DMS79 treated with DMSO at 0.1 percent for 48 hours (cell line): ENCODE measurements at places on chromosomes 1 and 21.

GRCh38 chr1:209316929-209317328, 266.6 kb upstream of the CAMK1G start:
- no peak for DNase-seq

DNA sequence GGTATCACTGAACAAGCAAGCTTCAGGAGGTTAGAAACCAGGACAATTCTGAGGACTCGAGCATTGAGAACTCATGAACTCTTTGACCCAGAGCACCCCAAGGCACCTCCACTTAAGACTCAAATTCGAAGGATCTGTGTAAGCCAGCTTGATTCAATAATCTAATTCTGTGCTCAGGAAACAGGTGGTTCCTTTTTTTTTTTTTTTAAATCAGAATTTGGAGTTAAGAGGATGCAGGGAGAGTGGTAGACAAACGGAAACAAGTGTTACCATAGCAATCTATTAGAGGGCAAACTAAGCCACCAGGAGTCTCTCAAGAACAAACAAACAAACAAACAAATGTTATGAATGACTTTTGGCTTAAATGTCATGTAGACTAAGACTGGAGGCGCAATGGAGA, 53.8 kb upstream of the DPH5 start:
- no peak for DNase-seq

- no peak for DNase-seq
Observed at GRCh38 chr1:31414980-31415370, 2.0 kb downstream of the SERINC2 start.

DNA sequence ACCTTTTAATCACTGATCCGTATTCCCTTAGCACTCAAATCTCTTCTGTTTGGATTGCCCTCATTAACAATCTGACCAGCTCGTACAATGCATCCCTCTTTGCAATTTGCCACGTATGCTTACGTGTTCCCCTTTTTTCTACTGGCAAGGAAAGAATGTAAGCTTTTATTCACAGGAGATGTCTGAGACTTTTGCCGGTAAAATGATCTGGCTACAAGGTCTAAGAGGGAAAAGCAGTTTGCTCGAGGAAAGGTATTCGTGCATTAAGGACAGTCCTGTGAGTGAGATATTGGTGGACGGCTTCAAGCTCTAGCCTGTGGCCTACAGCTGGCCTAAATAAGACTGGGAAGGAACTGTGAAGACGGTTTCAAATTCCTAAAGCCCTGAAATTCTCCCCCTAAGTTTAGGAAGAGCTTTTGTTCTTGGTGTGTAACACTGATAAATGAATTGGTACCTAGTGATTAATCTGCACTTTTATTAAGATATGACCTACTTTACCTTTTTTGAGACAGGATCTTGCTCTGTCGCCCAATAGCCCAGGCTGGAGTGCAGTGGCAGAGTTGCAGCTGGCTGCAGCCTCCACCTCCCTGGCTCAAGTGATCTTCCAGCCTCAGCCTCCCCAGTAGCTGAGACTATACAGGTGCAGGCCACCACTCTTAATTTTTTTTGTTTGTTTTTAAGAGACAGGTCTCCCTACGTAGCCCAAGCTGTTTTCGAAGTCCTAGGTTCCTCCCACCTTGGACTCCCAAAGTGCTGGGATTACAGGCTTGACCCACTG, 895 bp upstream of the UBR4 start:
- peak; percentile 48 for DNase-seq

GRCh38 chr1:205237526-205238484, 10.1 kb downstream of the TMCC2 start:
- no peak for DNase-seq

GRCh38 chr1:222967466-222968240, 152.8 kb downstream of the DISP1 start:
- no peak for DNase-seq

DNA sequence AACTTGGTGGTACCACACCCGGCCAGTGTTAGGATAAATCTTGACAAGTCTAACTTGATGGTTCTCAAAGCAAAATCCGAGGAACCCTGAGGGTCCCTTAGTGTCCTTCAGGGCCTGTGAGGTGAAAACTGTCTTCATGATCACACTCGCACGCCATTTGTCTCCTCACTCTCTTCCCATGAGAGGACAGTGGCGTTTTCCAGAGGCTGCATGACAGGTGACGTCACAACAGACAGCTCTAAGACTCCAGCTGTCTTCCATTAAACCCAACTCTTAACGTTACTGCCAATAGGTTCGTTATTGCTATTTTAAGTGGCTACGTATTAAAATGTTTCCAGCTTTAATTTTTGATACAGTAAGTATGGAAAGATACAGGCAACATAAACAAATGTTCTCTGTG, 13.8 kb downstream of the CFAP74 start:
- no peak for DNase-seq

DNA sequence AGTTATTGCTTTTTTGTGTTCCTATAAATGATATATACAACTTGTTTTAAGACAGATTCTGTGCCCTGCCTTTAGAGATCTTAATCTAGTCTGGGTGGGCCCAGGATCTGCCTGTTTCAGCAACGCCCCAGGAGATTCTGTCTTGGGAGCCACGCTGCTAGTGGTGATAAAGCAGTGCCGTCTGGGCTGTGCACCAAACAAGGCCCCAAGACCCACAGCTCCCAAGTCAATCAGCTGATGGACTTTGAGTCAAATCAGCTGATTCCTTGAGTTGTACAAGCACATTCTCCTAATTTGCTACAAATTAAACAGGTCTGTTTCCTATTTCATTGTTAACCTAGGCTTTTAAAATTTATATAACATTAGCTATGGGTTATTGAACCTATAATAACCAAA, 15.7 kb upstream of the SLC44A3 start:
- DNase-seq = no peak

DNA sequence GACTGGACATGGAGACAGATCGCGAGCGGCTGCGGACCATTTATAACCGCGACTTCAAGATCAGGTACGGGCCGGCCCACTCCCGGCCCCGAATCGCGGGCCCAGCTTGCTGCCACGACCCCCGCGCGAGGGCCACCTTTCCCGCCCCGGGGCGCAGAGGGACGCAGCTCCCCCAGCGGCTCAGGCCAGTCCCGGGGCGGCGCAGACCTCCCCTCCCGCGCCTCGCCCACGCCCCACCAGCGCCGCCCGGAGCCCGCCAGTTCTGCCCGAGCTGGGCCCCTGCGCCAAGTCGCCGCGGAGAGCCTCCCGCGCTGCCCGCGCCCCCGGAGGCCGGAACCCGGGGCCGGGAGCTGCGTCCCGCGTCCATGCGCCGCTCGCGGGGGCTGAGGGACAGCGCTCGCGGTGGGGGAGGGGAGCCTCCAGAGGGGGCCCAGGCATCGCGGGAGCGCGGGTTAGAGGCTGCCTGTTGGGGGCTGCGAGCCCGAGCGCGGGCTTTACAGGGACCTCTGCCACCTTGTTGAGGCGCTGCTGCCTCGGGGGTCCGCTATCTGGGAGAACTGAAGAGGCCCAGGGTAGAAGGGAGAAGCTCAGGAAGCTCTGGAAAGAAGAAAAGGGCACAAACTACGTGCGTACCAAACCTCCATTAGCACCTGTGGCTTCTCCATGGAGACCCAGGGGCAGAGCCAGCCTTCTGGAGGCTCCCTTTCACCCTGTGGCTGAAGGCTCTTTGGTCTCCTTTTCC, 698 bp downstream of the MOV10 start:
- DNase-seq = peak; percentile 40

DNA sequence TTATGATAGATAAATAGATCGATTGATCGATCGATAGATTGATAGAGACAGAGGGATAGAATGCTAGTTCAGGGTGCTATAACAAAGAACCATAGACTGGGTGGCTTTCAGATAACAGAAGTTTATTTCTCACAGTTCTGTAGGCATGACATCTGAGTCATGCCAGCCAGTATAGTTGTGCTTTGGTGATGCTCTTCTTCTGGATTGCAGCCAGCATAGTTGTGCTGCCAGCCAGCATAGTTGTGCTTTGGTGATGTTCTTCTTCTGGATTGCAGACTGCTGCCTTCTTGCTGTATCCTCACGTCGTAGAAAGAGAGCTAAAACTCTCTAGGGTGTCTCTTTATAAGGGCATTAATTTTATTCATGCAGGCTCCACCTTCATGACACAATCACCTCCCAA, 860.8 kb downstream of the BRINP3 start:
- DNase-seq = no peak

DNA sequence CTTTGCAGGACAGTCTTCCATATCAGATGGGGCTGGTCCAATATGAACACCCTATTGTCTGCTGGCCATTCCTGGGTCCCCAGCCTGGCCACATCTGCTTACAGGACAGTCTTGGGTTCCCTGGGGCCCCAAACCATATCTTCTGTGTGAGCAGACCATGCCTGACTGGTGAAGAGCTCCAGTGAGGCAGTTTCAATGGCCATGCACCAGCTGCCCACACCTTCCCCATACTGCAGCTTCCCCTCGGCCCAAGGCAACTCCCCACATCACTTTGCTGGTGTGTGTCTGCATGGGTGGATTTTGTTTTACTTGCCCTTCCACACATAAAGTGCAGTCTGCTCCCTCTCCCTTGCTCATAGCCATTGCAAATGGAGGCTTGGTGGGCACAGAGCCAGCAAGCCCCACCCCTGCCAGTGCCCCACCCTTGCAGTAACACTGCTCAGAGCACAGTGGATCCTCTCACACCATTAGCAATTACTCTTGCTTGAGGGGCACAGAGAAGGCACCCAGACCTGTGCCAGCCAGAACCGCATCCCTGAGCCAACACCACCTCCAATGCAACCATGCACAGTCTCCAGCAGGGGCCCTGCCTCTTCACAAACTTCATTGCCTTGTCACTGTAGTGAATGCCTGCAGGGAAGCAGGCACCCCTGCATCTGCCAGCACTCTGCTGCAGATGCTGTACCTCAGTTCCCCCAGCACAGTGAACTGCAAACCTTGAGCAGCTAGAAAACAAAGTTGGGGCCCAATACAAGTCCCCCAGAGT, 474.5 kb upstream of the BEND5 start:
- DNase-seq = no peak

DNA sequence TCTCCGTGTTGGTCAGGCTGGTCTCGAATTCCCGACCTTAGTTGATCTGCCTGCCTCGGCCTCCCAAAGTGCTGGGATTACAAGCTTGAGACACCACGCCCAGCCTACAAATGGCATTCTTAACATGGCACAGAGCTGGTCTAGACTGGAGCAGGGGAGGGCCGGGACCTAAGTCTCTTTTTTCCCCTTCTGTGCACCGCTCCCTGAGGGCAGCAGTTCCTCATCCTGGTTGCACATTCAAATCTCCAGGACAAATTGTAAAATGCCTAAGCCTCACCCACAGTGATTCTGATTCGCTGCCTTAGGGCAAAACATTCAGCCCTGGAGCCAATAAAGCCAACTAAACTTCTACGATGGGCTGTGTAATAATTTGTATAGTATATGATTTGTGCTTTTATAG, 10.1 kb upstream of the AVPR1B start:
- no peak for DNase-seq

DNA sequence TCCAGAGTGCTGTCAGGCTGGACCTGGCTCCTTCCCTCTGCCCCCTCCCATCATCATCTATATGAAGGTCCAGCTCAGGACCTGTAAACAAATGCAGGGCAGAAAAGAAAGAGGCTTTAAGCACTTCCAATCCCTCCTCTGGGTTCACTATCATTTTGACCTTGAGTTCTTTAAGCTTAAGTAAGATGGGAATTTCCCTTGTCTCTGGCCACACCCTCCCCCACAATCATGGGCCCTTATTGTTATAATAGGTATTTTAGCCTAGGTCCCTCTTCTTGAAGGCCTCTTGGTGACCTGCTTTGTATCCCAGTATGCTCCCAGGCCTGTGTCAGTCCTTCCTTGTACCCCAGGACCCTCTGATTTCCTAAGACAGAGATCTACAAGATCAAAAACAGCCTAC, 45.1 kb upstream of the EPS15 start:
- no peak for DNase-seq

DNA sequence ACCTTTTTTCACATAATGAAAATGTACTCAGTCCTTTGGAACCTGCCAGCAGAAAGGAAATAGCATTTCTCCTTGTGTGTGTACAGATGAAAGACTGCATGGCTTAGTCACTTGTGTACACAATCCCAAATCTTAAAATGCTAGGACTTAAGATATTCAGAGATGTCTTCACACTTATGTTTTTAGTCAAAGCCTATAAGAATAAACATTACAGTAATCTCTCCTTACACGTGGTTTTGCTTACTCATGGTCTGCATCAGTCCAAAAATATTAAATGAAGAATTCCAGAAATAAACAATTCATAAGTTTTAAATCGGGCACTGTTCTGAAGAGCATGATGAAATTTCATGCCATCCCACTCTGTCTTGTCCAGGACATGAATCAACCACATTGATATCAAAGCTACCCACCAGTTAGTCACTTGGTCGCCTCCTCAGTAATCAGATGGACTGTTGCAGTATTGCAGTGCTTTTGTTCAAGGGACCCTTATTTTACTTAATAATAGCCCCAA, 75.7 kb upstream of the RRP15 start:
- no peak for DNase-seq

DNA sequence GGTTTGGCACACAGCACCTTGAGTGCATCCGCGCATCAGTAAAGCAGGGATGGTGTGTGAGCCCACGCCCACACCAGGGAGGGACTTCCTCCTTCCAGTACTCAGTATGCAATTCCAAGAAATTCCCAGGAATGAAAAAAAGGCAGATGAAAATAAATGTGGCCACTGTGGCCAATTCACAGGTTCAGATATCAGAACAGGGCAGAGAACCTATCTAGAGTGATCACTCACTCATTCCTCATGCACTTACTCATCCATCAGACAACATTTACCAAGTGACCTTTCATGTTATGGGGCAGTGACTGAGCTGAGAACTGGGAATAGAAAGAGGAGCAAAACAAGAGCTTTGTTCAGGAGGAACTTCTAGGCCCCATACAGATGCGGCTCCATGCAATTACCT, 113.7 kb downstream of the ZSCAN20 start:
- no peak for DNase-seq

DNA sequence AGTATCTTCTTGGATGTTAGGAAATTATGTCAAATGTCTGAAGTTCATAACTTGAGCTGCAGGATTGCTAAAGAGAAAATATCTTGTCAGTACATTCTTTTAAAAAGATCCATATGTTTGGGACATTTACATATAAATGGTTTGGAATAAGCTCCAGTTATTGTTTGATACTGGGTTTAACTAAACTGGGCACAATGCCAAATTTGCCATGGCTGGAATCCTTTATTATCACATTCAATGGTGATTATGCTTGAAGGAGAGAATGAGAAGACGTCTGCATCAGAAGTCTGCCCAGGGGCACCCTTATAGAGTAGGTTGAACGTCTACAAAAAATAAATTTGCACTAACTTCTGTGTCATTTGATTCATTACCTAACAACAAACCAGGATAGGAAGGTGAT, 652.5 kb downstream of the AMY1C start:
- DNase-seq = peak; percentile 28

GRCh38 chr21:42006765-42007164, 3.4 kb downstream of the ZBTB21 start:
- no peak for DNase-seq

DNA sequence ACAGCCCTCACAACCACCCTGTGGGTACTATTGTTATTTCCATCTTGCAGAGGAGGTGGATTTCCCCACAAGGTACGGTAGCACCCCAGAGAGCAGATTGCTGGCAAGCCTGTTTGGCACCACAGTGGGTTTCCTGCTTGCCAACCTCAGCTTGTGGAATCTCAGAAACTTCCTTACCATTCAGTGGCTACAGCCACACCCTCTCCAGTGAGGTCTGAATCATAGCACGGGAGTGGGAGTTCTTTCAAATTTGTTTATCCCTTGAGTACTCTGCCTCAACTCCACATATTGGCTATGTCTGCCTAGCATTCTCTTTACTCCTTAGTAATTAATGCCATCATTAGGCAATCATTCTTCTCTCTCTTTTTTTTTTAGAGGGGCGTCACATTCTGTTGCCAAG, 162.1 kb downstream of the PTPRU start:
- DNase-seq = no peak
